HS-5 (cell line): ENCODE measurements at places on chromosomes 4 and X.
A peak's percentile ranks its signal among the peaks of the same experiment; 100 is the strongest.

DNA sequence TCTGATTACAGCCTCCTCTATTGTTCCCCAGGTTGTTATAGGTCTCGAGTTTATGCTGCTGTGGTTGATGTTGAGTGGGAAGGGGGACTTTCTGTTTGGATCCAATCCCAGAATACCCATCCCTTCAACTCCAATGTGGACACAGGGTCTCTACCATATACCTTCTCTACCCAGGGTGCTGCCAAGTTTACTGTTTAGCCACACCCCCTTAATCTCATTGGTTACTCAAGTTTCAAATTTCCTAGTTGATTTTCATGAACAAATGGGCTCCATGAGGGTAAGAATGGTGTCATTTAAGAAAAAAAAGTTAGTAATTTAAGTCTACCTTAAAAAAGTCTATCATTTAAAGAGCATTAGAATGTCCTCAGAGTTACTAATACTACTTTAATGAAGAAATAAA lies 3.6 kb upstream of the SPP1 start:
- no peak for DNase-seq

DNA sequence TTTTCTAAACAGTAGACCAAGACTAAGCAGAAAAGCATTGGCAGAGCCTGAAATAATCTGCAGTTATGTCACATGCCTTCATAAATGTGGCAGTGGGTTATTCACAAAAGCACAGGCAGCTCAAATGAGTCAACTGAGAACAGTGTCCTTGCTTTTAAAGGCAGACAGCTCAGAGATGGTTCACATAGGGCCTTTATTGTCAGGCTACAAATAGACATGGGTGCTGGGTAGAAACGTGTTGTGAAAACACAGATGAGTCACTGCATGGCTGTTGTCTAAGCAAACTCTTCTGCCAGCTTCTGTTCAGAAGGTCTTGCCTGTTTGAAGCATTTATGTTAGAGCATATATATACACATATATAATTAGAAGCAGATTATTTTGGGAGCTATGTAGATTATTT lies 118.0 kb downstream of the SLC4A4 start:
- DNase-seq, result peak; percentile 68

DNA sequence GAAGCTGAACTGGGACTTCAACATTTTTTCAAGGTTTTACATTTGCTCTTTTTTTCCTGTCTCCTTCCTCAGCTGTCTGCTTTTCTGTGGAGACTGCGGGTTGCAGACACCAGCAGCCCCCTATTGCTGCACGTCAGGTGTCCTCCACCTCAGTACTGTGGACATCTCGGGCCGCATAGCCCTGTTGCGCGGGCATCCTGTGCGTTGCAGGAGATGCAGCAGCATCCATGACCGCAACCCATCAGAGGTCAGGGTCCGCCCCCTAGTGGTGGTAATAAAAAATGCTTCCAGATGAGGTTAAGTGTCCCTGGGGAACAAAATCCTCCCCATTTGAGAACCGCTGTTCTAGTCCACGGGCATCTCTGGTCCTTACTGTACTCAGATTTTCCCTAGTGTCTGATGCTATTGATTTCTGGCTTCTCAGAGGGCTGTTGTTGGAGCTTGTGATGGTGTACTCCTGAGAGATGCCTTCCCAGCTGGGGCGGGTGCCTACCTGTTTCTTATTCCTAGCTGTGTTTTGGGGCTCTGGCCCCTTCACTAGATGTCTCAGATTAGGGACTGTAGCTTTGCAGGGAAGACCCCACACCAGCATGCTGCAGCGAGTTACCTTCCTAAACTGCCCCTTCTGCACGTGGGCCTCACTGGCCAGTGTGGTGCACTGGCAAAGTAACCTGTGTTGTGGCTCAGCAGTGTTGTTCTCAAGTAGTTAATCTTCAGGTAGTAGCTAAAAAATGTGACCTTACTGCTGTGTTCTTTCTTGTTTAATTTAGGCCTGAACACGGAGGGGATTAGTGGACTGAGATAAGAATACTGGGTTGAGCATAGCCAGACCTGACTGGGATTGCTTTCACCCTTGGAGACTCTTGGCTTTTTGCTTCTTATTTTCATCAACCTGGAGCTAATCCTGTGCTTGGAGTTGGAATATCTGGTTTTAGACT lies 28.2 kb downstream of the NSD2 start:
- DNase-seq, result peak; percentile 52

DNA sequence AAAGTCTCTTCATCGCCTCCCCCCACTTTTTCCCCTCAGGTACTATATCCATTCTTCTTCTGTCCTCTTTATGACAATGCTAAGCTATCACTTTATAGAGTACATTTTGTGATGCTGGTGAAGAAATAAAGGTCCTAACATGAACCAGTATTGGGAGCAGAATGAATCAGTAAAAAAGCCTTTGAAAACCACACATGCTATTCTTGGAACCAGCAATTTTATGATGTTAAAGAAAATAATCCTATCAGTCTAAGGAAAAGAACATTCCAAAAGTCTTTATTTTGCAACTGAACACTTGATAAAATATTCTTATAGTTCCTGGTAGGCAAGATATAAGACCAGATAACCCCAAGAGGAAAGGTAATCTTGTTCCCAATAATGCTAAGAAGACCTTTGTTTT lies 107.8 kb upstream of the MCF2 start:
- DNase-seq, result no peak

DNA sequence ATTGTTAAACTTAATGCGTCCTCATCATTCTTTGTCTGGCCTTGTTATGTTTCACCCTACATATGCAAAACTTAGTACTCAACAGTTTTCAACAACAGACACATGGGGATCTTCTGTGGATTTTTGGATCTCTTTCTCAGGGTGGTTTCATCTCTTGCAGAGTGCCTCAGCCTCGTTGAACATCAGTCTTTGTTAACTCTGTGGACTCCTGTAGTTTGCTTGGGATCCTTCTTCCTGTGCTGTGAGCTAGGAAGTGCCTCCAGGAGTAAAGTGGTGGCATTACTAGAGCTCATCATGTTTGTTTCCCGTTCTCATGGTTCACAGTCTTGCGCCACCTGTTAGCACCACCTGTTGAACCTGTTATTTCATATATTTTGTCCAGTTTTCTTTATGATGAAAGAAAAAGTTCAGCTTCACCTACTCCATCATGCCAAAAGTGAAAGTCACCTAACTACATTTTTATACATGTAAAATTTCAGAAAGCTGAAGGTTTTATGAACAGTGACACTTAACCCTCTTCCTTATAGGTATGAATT lies 27.5 kb upstream of the NDUFC1 start:
- DNase-seq, result no peak

GRCh38 chrX:108664701-108665100 lies 71.7 kb downstream of the IRS4 start:
- no peak for DNase-seq

GRCh38 chrX:117063224-117063623 lies 600.4 kb upstream of the CT83 start:
- DNase-seq, result no peak

GRCh38 chr4:3514806-3515501 lies 17.3 kb downstream of the LRPAP1 start:
- no peak for DNase-seq
